Small intestine (tissue), 16 donors: ENCODE measurements at places on chromosomes 3 and 15.

DNA sequence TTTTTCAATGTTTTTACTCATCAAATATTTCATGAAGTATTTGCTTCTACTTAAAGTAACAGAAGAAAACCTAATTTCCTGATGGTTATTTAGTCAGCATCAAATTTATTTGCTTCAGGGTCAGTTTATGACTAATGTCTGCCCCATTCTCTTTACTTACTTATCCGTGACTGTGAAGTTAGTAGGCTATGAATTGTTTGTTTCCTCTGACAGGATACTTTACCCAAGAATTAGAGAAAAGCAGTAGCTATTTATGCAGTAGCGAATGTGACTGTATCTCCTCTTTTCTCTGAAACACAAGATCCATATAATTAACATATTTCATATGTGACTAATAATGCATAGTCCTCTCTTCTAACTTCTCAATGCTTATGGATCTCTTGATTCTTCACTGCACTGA, 329.9 kb upstream of the ROBO1 start:
- H3K27me3 ChIP-seq = no peaks in the 10 kb centered on the region
- no peak overlapping the region for H3K27ac ChIP-seq
- DNase-seq = no peak
- H3K4me3 ChIP-seq = no peak overlapping the region

DNA sequence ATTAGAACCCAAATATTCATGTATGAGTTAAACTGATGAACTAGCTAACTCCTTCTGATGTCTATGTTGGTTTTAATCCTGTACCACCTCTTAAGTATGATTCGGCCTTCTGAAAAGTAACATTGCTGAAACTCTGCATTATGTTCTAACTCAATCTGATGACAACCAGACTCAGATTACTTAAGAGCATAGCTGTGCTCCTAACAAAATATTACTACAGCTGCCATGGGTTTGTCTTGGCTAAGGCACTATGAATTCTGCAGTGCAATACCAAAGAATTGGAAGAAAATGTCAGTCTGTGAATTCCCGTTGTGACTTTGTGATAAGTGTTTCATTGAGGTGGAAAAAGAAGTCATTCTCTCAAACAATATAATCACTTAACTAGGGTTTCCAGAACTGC, 224.4 kb downstream of the ZMAT3 start:
- H3K27ac ChIP-seq = no peak overlapping the region
- H3K27me3 ChIP-seq = no peaks in the 10 kb centered on the region
- H3K4me3 ChIP-seq = no peak overlapping the region
- no peaks in the 10 kb centered on the region for H3K4me1 ChIP-seq
- no peak for DNase-seq
- H3K36me3 ChIP-seq = no peaks in the 10 kb centered on the region

- no peak for DNase-seq
- no peak overlapping the region for H3K27ac ChIP-seq
- no peaks in the 10 kb centered on the region for H3K4me1 ChIP-seq
- no peaks in the 10 kb centered on the region for H3K27me3 ChIP-seq
- no peaks in the 10 kb centered on the region for H3K36me3 ChIP-seq
- no peak overlapping the region for H3K4me3 ChIP-seq
Measured at GRCh38 chr3:186988806-186989205, 58.5 kb downstream of the ST6GAL1 start.

DNA sequence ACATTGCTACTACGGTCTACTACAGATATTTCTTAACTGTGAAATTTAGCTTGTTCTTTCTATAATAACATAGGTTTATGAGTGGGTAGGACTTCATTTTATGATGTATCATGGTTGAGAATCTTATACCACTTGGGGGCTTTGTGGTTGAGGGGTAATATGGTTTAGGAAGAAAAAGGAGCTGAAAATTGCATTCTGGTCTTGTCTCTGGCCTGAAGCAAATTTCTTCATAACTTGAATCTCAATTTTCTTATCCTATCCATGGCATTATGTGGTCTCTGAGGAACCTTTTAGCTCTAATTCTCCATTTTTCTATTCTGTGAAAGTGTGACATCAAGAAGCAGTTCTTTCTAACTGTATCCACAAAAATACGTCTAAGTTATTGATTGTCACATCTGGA, 341.0 kb downstream of the SOX2 start:
- H3K27ac ChIP-seq = no peak overlapping the region
- H3K4me3 ChIP-seq = no peak overlapping the region
- no peak for DNase-seq

DNA sequence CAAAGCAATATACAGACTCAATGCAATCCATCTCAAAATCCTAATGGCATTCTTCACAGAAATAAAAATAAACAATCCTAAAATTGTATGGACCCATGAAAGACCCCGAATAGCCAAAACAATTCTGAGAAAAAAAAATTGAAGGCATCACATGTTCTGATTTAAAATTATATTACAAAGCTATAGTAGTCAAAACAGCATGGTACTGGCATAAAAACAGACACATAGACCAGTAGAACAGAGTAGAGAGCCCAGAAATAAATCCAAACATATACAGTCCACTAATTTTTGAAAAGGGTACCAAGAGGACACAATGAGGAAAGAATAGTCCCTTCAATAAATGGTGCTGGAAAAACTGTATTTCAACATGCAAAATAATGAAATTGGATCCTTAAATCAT, 70.4 kb upstream of the THRB start:
- no peaks in the 10 kb centered on the region for H3K36me3 ChIP-seq
- H3K4me3 ChIP-seq = no peak overlapping the region
- H3K27me3 ChIP-seq = no peaks in the 10 kb centered on the region
- H3K27ac ChIP-seq = no peak overlapping the region
